Regular cardiac myocyte (primary cell): ENCODE measurements at places on chromosomes 4 and X. TPM values are rescaled to one million over a fixed set of nuclear protein-coding genes. Genes with fewer than 3 reads are reported as not detected.

Gene DDIT4L
- 4.6 and 6.2 TPM in 2 replicates for total RNA-seq

Gene AGA
- total RNA-seq, result 10.4 and 28.2 TPM in 2 replicates

Gene ABLIM2
- total RNA-seq, result 0.56 and 1.5 TPM in 2 replicates

Gene FGFR3
- total RNA-seq, result 0.56 and 1.7 TPM in 2 replicates

Gene NIPAL1
- total RNA-seq, result 1.4 and 2.9 TPM in 2 replicates

Gene GRPR
- 0.58 TPM in 1 of 2 replicates, not detected in the other for total RNA-seq

Gene CXorf58
- not detected in 2 replicates for total RNA-seq

Gene CHRDL1
- under 0.01 and 0.19 TPM in 2 replicates for total RNA-seq

Gene STK32B
- 2.1 and 2.8 TPM in 2 replicates for total RNA-seq

Gene CT45A10
- not detected in 2 replicates for total RNA-seq

Gene KLF8
- total RNA-seq, result 1.9 and 2.3 TPM in 2 replicates

Gene TCEAL5
- total RNA-seq, result not detected in 2 replicates

Gene TRPC3
- under 0.01 and 0.19 TPM in 2 replicates for total RNA-seq

Gene ALB
- total RNA-seq, result not detected in 2 replicates
